OCI-M1 (cell line): ENCODE measurements at places on chromosomes 13 and 19.
A peak's percentile ranks its signal among the peaks of the same experiment; 100 is the strongest.

GRCh38 chr13:86066611-86067365 lies 267.6 kb upstream of the SLITRK6 start:
- no peak for DNase-seq

GRCh38 chr19:12665671-12666264 lies 774 bp downstream of the MAN2B1 start:
- no peak for DNase-seq

DNA sequence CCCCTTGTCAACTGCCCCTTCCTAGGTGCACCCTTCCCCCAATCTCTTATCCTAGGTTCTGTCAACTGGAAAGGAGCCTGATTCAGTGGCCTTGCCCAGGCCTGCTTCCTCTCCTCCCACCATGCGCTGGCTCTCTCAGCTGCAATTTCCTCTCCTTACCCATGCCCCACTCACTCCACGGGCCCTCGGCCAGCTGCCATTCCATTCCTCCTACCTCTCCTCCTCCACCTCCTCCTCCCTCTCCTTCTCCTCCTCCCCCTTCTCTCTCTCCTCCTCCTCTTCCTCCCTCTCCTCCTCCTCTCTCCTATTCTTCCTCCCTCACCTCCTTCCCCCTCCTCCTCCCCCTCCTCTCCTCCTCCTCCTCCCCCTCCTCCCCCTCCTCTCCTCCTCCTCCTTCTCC lies 9.6 kb upstream of the TIMM44 start:
- peak; percentile 28 for DNase-seq

DNA sequence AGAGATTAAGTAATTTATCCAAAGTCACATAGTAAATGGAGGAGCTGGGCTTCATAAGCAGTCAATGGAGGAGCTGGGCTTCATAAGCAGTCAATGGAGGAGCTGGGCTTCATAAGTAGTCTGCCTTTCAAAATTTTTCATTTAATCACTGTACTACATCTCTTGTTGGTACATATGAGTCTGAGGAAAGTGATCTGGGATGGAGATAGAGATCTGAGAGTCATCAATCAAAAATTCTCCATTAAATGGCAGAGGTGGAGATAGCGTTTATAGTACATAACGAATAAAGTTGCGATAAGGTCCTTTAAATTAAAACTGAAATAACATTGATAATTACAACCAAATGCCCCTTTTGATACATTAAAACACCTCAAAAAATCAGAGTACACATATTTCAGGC lies 189.3 kb downstream of the KLF5 start:
- DNase-seq = no peak

- DNase-seq = no peak
Measured at GRCh38 chr19:493391-494170, 2.7 kb upstream of the MADCAM1 start.

- peak; percentile 79 for DNase-seq
Measured at GRCh38 chr13:100673713-100674571, 653 bp downstream of the TMTC4 start.

DNA sequence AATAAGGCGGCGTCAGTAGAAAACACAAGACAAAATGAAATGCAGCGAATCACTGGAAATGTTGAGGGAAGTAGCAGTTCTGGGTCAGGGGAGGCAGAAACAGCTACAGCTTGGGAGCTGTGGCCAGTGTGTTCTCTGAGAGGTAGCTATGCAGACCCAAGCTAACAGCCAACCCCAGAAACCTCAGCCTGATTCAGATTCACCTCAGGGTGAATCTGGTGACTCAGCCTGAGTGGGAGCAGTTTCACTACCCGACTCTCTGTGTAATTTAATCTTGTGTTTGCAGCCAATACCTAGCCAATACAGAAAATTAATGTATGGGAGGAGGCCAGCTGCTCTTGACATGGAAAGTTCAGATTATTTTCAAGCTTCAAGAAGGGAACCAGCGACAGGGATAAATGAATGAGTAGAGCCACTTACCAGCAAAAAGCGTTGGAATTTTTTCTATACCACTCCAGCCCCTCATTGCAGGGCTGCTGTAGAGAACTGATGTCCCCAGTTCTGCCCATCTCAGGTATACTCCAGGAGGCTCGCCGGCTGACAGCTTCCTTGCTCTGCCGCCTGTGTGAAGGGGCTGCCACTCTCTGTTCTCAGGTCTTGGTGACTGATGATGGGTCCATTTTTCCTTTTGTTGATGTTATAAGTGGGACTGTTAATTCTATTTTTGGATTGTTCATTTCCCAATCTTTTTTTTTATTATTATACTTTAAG lies 8.9 kb downstream of the IGFL3 start:
- DNase-seq = peak; percentile 33

- DNase-seq = no peak
Measured at GRCh38 chr19:51000426-51000825, 978 bp downstream of the KLK8 start.

GRCh38 chr19:30235946-30236345 lies 136.2 kb upstream of the ZNF536 start:
- DNase-seq = no peak

DNA sequence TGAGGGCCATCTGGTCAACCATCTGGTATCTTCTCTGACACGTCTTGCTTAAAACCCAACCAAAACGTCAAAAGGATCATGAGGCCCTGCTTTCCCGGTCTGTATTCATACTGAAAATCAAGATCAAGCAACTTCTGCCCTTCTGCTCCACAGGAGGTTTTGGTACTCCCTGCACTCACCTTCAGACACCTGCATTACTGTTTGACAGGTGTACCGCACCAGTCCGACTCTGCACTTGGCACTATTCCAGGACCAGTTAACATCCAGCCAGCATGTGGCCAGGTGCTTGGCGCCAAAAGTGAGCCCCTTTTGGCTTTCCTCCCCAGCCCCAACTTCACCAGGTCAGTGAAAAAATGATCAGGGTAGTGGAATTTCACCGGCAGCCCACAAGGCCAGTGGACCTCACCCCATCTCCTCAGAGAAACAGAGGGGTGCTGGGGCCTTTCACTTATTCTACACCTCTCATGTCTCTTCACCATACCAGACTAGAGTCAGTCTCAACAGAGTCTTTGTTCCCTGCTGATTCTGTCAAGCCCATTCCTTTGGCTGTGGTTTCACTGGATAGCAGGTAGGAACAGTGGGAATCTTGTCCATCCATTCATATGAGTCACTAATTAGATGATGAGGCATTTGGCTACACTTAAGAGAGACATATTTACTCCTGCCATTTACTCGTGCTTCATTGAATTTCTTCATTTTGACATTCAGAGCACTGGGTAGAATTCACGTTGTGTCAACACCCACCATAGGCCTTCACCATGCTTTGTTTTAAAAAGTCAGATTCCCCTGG lies 85.3 kb downstream of the ZNF726 start:
- DNase-seq = no peak

DNA sequence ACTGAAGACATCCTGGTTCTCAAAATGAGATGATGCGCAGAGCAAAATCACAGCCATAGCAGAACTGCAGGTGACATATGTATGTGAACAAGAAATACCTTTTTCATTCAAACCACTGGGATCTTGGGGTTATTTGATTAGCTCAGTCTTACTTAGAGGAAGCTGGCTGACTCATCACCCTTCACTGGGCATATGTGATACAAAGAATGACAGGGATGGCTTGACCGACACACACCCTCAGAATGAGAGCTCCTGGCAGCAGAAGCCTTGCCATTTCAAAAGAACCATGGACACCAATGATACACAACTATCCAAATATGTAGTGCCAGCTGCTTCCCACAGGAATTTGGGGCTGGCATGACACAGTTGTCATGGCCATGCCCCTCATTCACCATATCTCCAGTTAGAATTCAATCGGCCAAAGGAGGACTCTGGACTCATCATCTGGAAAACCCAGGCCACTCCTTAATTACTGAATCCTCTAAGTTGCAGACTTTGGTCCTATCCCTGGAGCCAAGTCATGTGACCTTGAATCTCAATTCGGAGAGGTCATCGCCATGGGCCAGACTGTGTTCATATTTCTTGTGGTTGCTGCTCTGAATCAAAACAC lies 115.8 kb downstream of the KATNAL1 start:
- DNase-seq = no peak

DNA sequence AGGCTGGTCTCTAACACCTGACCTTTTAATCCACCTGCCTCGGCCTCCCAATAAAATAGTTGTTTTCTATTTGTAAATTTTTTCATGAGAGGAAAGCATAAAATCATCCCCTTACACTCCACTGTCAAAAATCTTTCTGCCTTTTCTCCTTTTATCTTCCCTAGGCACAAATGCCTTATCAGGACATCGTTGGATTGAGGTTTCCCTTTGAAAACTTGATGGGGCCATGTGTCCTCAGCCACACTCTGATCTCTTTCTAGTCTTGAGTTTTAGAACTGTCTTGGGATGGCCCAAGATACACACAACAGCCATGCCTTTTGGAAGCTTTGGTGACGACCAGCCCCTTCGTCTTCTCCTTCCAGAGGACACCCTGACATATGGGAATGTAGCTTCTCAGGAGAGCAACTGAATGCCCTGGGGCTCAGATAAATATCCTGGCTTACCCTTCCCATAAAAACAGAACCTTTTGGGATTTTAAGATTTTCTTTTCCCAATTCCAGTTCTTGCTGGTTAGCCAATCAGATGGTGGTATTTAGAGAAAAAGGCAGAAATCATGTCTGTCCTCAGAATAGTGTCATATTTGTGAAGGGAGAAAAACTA lies 112.4 kb downstream of the ZNF429 start:
- DNase-seq = peak; percentile 94

- DNase-seq = peak; percentile 27
Measured at GRCh38 chr13:100484702-100485101, 103.9 kb downstream of the GGACT start.

GRCh38 chr13:36601186-36601585 lies 72.6 kb upstream of the SERTM1 start:
- DNase-seq = no peak

DNA sequence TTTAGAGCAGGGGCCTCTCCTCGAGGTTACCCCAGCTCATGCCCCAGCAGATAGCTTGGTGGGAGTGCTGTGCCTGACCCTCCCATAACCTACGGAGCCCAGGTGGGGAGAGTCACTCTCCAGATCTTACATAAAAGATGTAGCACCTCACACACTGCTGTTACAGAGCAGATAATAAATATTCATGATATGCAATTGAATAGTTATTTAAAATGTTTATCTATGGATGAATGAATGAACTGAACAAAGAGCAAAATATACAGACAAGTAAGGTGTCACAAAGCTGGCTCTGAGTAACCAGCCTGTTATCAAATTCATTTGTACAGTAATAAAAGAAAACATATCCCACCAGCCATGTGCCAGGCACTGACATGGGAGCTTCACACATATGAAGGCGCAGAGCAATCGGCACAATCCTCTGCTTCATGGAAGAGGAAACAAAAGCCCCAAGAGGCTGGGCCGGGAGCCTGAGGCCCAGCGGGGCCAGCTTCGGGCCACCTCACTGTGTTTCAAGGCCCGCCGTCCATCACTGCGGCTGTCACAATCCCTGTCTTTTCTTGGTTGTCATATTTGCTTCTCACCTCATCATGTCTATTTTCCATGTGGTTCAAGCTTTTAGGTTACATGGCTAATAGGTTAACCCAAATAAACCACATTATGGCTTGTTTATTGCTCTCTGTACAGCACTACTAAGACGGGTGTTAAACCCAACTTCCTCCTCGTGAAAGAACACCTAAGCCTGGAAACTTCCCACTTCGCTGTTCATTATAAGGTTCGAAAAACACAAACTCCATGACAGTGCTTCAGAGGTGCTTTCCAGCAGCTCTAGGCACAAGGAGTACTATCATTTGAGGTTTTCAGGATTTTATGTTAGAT lies 78.4 kb downstream of the IRS2 start:
- peak; percentile 40 for DNase-seq

DNA sequence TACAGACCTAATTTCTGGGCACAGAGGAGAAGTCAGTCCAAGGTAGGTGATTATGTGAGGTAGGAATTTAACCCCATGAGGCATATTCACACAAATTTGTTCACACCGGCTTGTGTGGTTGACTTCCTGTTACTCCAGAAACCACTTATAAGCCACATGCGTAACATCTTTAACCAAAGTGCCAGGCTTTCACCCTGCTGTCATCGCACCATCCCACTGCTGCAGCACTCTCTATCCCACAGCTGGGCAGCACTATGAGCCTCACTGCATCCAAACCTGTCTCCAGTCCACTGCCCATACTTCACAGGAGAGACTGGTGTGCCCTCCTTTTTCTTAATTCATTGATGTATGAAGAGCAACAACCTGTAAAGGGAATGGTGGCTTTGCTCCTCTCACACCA lies 128.2 kb upstream of the ARGLU1 start:
- no peak for DNase-seq

- no peak for DNase-seq
Measured at GRCh38 chr19:19278315-19278714, 5.2 kb upstream of the TM6SF2 start.

DNA sequence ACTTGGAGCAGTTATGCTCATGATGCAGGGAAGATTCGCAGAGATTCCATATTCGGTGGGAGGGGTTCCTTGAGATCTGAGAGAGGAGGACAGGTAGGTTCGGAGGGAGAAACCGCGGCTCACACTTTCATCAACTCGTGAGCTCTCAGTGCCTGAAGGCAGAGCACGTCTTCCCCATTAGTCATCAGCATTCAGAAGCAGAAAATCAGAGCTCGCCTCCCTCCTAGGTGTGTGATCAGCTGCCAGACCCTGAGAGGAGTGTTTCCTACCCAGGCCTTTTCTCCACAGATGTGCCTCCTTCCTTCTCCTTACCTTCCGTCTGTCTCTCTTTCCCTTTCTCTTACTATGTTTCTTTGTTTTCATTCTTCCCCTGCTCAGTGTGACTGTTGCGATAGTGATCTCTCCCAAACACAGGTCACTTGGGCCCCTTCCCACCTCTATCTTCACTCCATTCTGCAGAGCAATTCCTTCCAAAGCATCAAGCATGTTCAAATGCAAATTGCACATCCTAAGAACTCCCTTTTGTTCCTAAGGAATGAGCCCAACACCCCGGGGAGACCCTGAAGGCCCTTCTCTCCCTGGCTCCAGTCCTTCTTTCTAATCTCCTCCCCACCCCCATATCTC lies 389.5 kb downstream of the UQCRFS1 start:
- no peak for DNase-seq

GRCh38 chr19:50535672-50536187 lies 22.0 kb upstream of the ASPDH start:
- no peak for DNase-seq

DNA sequence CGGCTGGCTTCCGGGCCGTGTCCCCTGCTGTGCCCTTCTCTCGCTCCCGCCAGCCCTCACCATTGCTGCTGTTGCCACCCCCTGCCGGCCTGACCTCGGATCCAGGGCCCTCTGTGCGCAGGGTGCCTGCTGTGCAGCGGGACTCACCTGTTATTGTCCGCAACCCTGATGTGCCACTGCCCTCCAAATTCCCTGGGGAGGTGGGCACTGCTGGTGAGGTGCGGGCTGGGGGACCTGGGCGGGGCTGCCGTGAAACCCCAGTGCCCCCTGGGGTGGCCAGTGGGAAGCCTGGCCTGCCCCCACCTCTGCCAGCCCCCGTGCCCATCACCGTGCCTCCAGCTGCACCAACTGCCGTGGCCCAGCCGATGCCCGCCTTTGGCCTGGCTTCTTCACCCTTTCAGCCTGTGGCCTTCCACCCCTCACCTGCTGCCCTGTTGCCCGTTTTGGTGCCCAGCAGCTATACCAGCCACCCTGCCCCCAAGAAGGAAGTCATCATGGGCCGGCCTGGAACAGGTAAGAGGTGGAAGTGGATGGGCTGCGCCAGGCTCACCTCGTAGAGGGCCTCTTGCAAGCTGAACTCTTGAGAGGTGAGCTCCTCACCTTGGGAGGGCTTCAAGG lies 5.1 kb downstream of the CIC start:
- DNase-seq = no peak

- DNase-seq = peak; percentile 100
Measured at GRCh38 chr19:10299545-10300458, 9.8 kb downstream of the ZGLP1 start.
